Cardiac septum (tissue), 1 donor: ENCODE measurements at places on chromosomes 7 and 10. TPM values are rescaled to one million over a fixed set of nuclear protein-coding genes. Genes with fewer than 3 reads are reported as not detected.

ACSM6 gene
- total RNA-seq, result 0.30 TPM

CCDC146 gene
- total RNA-seq, result 4.3 TPM

TSPAN12 gene
- 54.9 TPM for total RNA-seq

VOPP1 gene
- 32.0 TPM for total RNA-seq

FOXP2 gene
- total RNA-seq, result 1.9 TPM

GRCh38 chr7:12328888-12329770 lies 74.5 kb downstream of the VWDE start:
- no peak for DNase-seq

DNA sequence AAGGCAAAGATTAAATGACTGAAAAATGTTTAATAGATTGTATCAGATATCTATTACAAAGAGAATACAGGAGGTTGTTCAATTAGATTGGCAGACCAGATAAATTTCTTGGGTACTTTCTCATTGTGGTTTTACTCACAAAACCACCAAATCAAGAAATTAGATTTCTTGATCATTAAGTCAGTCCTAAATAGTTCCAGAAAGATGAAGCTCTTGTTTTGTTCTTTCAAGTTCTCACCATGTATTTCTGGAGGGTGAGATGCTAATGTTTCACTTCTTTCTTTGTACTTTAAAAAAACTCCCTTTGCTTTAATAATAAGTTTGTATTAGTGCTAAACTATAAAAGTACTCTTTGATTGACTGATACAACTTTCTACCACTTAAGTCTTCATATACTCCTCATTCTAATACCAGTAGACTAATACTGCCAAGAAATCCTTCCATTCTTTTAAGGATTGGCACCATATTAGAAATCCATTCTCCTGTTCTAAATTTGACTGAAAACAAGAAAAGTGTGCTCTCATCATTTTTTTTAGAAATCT lies 69.4 kb downstream of the RNF133 start:
- no peak for DNase-seq

DNA sequence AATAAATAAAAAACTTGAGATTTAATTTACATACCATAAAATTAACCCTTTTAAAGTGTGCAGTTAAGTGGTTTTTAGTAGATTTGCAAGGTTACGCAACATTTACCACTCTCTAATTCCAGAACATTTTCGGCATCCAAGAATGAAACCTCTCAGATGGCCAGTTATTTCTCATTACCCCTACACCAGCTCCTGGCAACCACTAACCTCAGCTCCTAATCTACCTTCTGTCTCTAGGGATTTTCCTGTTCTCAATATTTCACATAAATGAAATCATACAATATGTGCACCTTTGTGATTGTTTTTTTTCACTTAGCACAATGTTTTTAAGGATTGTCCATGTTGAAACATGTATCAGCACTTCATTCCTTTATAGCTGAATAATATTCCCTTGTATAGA lies 45.1 kb downstream of the INPP5F start:
- no peak for DNase-seq

DNA sequence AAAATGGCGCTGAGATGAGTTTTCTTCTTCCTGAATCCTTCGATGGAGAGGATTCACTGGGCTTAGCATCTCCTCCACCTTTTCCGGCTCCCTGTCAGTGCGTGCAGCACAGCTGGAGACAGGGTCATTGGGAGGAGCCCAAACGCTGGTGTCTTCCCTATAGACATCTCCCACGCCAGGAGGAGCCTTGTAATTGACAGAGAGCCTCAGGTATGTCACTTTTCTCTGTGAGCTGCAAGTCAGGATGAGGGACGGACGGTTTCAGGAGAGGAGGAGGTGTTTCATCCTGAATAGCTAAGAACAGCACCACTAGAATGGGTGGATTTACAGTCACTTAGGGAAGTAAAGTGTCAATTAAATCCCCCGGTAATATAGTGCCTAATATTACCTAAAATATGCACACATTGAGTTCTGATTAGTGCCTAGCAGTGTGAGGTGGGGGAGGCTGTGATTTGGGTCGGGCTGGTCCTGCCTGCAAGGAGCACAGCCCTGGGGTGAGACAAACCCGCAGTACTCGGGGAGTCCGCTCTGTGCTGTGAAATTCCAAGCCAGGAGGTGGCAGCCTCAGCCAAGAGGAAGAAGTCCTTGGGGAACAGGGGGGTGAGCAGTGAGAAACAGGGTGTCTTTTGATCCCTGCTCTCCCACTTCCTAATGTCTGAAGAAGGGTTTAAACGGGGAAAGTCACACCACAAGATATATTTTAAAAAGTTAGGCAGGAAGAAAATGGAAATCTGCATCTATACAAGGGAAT lies 28.2 kb downstream of the IL15RA start:
- no peak for DNase-seq

GRCh38 chr7:151920488-151920887 lies 35.8 kb upstream of the GALNTL5 start:
- DNase-seq, result no peak

- DNase-seq, result no peak
These were observed 327.4 kb downstream of the PLXNA4 start for GRCh38 chr7:132248841-132249240.

- DNase-seq, result no peak
These were observed 21.2 kb downstream of the NACAD start for GRCh38 chr7:45067582-45067981.

DNA sequence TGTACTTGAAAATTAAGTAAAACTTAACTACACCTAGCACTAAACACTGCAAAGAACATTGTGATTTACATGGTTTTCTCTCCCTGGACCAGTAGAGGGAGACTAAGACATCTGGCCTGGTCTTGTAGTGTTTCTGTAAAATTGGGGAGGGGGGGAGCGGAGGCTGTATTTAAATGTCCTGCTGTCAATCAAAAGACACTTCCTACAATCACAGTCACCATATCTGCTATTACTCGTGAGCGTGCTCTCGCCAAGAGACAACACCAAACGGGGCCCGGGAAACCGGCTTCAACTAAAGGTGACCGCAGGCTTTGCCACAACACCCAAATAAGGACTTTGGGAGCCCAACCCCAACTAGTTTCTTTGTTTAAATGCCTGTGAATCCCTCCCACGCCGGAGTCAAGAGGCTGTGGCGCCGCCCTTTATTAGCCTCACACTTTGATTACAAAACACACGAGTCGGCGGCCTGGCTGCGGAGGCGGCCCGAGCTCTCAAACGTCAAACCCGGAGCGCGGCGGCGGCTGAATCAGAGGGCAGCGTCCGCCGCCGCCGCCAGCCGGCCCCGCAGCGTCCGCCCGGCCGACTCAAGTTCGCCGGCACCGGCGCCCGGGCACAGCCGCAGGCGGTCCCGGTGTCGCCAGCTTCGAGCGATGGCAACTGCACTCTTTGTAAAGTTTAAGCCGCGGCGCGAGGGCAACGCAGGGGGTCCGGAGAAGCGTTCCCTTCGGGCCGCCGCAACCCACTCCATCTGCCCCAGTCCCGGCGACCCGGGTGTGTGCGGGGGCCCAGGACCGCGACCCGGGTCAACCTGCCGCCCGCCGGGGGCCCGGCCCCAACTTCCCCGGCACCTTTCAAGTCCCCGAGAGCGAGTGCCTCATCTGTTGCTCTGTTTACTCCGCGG lies 1.3 kb downstream of the KDM7A start:
- peak; percentile 95 for DNase-seq
